Hepatocyte (in vitro differentiated cells): ENCODE measurements at places on chromosomes 4 and X.

GRCh38 chrX:142977128-142977914 lies 48.4 kb upstream of the SPANXN4 start:
- DNase-seq: no peak

DNA sequence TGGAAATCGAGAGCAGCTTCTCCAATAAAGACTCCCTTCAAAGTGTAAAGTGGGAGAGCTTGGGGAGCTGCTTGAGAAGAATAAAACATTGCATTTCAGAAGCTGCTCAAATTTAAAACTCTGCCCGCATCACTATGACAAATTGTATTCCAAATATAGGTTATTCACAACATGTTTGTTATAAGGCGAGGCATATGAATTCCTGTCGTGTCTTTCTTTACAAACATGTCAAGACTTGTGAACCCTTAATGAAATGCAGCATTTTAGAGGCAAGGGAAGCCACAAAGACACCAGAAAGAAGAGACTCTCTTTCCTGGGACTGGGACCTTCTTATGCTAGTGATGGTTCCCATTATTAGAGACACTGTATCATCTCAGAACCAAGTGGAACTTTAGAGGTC lies 311.2 kb downstream of the DHX15 start:
- DNase-seq: no peak

- peak; percentile 23 for DNase-seq
Measured at GRCh38 chrX:50707405-50707804, 106.6 kb downstream of the SHROOM4 start.

GRCh38 chrX:115178473-115178872 lies 10.7 kb upstream of the RBMXL3 start:
- no peak for DNase-seq

- no peak for DNase-seq
Measured at GRCh38 chr4:185192059-185192458, 11.7 kb downstream of the CFAP97 start.

DNA sequence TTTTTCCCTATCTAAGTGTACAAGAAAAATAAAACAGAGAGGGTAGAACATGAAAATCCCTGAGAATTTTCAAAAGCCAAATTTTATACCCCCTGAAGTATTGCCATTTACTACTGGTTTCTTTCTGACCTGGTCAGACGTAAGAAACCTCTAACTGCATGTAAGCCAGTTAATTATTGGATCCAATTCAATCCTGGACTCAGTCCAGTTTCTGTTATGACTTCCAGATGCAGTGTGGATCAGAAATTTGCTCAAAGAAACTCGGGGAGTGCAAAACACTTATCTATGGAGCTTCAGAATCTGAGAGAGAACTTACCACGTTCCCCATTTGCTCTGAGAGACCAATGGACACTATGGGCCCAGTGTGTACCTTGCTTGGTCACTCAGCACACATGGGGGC lies 383.5 kb downstream of the KLHL4 start:
- no peak for DNase-seq

DNA sequence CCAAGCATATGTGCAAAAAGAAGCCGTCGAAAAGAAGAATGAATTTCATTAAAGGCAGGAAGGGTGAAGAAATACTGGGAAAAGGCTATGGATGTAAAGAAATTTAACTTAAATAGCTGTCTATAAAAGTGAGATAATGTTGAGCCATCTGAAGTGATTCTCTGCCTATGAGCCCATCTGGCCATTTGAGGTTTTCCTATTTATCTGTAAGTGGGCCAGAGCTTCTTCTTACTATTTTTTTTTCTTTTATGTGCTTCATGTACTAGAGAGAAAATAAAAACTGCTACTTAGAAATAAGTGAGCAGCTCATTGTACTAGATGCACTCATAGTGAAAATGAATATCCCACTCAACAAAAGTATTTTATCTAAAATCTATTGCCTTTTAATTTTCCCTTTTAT lies 725.7 kb downstream of the FSTL5 start:
- DNase-seq: no peak

DNA sequence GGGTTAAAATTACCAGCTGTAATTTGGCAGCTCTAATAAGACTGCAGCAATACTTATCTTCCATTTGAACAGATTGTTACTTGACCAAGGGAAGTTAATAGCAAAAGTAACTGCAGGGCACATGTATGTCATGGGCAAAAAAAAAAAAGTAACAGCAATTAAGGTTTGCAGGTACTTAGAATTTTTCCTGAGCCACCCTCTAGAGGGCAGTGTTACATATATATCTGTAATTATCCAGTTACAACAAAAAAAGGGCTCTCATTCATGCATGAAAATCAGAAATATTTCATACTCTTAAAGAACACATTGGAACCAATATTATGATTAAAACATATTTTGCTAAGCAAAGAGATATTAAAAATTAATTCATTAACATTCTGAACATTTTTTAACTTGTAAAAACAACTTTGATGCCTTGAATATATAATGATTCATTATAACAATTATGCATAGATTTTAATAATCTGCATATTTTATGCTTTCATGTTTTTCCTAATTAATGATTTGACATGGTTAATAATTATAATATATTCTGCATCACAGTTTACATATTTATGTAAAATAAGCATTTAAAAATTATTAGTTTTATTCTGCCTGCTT lies 25.1 kb downstream of the XIAP start:
- DNase-seq: peak; percentile 73

DNA sequence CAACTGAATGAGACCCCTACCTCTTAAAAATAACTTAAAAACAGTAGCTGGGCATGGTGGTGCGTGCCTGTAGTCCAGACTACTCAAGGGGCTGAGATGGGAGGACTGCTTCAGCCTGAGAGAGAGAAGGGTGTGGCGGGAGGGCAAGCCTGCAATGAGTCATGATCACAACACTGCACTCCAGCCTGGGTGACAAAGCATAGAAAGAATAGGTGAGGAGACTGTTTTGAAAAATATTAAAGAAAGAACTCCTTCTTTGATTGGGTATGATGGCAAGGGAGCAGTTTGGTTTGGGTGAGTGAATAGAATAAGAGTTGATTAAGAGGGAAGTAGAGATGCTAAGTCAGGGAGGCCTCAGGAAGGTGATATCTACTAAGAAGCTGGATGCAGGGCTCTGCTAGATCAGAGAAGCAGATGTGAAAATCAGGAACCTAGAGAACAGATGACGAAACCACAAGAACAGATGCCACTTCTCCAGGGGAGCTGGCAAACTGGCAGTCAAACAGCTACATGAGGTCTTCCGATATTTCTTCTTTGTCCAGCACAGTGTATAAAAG lies 318.6 kb downstream of the OPHN1 start:
- peak; percentile 11 for DNase-seq

DNA sequence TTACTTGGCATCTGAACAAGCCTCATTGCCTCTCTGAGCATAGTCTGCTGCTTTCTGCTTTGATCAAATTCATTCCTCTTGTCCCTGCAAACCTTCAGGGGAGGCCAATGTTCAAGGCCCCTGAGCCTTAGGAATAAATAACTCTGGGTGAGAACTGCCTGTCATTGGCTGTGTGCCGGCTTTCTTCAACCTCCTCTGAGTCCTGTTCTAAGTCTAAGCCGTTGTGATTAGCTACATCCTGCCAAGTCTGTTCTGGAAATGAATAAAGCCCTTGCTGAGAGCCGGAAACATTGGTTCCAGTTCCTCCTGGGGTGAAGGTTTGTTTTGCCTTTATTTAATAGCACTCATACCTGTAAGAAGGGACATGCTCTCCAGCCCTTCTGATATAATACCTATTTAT lies 13.8 kb downstream of the RNF4 start:
- DNase-seq: no peak

GRCh38 chr4:37430718-37431416 lies 186.3 kb downstream of the NWD2 start:
- DNase-seq: no peak

- DNase-seq: peak; percentile 8
Measured at GRCh38 chr4:34422472-34423175, 1821.7 kb downstream of the ARAP2 start.

- peak; percentile 3 for DNase-seq
Measured at GRCh38 chr4:2837110-2837903, 6.3 kb upstream of the ADD1 start.

GRCh38 chr4:109972786-109973528 lies 60.3 kb downstream of the EGF start:
- peak; percentile 23 for DNase-seq

GRCh38 chr4:15238720-15239119 lies 189.1 kb upstream of the C1QTNF7 start:
- DNase-seq: peak; percentile 68

DNA sequence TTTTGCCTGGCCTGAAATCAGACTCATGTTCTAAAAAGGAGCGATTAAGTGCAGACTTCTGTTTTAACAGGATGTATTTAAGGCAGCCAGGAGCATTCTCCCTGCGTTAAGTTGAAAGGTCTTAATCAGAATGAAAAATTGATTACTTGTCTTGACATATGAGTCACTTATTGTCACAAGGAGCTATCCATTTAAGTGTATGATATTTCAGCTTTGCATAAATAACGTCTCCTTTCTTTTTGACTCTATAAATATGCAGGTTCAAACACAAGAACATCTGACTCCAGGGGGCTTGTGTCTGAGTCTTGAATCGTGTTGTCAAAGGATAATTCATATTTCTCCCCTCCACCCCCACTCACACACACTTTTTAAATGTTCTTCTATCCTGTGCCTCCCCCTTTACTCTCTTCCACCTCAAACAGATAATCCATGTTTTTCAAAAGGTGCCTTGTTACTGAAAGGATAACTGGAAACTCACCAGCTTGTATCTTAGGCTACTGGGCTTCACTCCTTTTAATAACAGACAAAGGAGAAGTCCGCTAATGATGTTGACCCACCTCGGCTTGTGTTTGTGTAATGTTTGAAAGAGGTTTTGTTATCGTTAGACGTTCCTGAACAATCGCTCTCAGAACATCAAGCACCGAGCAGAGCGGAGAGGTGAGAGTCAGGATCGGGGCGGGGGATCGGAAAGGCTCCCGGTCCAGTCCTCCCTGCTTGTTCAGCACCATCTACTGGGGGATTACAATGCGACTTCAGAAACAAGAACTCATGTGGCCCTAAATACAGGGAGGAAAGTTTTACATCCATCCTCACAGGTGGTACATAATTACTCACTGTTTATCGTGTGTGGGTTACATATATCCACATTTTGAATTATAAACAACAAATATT lies 107.5 kb upstream of the RPL34 start:
- DNase-seq: peak; percentile 75

- DNase-seq: peak; percentile 21
Measured at GRCh38 chr4:104901438-104901837, 245.2 kb upstream of the TET2 start.

DNA sequence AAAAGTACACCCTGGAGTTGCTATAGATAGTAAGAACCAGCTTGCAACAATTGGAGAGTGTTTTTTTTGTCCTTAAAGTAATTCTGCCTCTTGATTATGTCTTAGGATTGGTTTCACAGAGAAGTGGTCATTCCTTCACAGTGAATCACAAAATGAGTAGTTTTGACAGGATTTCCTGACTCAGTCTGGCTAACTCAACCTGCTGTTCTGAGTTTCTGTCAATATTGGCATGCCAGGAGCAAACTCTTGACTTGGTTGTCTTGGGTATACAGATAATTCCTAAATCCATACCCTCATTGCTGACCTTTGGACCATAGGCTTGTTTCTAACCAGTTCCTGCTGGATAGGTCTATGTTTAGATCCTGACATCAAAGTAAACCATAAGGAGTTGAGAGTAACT lies 9.4 kb downstream of the FHIP1A start:
- DNase-seq: peak; percentile 66

DNA sequence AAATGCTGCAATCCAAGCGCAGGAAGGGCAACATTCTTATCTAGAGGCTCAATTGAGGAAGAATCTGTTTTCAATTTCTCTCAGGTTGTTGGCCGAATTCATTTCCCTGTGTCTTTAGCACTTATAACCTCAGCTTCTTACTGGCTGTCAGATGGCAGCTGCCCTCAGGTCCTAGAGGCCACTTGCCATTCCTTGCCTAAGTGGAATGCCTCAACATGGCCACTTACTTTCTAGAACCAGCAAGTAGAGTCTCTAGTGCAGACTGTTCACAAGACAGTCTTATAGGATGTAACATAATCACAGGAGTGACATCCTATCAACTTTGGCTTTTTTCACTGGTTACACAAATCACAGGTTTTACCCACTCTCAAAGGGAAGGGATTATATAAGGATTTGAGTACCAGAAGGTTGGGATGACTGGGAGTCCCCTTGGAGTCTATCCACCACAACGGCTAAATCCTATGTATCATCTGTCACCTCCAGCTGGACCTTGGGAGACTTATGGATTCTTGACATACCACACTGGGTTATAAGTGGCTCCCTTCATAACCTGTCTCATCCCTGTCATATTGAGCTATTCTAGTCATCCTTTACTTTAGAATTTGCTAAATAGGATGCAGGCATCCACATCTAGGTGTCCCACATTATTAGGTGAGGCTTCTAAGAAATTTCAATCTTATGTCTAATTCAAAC lies 297.9 kb upstream of the CTSO start:
- DNase-seq: no peak

DNA sequence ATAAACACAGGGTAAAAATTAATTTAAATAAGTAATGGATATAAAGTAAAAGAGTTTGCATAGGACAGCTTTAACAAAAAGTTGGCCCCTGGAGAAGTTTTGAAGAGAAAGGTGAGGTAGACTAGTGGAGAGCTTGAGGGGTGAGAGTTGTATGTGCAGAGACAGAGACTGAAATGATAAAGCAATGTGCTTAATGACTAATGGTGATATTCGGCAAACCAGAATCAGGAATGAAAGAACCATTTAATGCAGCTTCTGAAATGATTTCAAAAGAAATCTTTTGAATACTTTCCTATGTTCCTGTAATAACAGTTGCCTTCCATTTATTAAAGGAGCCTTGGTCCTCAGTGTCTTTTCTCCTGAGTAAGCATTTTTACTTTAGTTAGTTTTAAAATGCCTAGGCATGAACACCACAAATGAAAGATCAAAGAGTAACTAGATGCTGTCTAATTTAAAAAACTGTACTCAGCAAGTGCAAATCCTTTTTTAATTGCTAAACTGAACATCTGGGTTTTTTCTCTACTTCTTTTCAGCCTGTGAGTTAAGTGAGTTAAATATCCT lies 28.5 kb downstream of the CAMK2D start:
- DNase-seq: no peak

DNA sequence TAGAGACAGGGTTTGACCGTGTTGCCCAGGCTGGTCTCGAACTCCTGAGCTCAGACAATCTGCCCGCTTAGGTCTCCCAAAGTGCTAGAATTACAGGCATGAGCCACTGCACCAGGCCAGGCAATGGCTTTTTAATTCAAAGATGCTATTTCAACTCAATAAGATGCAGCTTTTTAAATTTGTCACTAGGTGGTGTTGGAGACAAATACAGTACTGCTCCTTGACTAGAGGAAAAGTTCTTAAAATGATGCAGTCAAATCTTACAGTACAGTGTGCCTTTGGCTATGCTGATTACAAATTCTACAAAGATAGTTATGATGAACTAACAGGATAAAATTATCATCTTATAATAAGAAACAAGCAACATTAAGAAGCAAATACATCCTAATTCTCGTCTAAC lies 441.1 kb downstream of the KCNIP4 start:
- no peak for DNase-seq

GRCh38 chr4:147327322-147327721 lies 153.6 kb upstream of the EDNRA start:
- no peak for DNase-seq

DNA sequence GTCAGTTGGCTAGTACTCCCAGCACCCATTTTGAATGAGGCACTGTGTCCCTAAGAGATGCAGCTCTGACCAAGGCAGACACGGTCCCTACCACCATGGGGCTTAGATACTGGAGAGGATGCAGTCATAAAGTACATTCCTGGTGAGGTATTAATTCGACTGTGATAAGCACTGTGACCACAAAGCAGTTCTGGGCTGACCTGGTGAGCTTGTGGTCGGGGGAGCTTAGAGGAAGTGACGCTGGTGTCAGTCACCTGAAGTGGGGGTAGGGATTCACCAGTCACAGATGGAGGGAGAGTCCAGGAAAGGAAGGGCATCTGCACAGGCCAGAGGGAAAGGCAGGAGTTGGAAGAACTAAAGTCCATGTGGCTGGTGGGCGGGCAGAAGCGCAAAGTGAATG lies 15.8 kb upstream of the CLTRN start:
- peak; percentile 30 for DNase-seq
